ENCODE measurements at places on chromosomes 2 and 18. TPM values are rescaled to one million over a fixed set of nuclear protein-coding genes. Genes with fewer than 3 reads are reported as not detected.

Gene ITPRIPL1
- 1.6 TPM for total RNA-seq

Gene HADHA
- total RNA-seq = 176 TPM

Gene EML6
- total RNA-seq = 1.4 TPM

Gene DNAH6
- under 0.01 TPM for total RNA-seq

Gene TMEFF2
- total RNA-seq = under 0.01 TPM

Gene TNFRSF11A
- total RNA-seq = 2.3 TPM

All from epithelial cell of umbilical artery (primary cell).